Activated CD4-positive, CD25-positive, alpha-beta regulatory T cell (primary cell): ENCODE measurements at places on chromosomes 6 and 20.

GRCh38 chr6:13191461-13191860, 136.9 kb downstream of the TBC1D7 start:
- no peak for DNase-seq

GRCh38 chr6:170485159-170485558, 67.9 kb downstream of the PSMB1 start:
- no peak for DNase-seq

- DNase-seq: no peak
These were observed 21.6 kb downstream of the CMTR1 start for GRCh38 chr6:37454420-37455140.

- DNase-seq: no peak
These were observed 72.8 kb downstream of the MDGA1 start for GRCh38 chr6:37624606-37625574.

DNA sequence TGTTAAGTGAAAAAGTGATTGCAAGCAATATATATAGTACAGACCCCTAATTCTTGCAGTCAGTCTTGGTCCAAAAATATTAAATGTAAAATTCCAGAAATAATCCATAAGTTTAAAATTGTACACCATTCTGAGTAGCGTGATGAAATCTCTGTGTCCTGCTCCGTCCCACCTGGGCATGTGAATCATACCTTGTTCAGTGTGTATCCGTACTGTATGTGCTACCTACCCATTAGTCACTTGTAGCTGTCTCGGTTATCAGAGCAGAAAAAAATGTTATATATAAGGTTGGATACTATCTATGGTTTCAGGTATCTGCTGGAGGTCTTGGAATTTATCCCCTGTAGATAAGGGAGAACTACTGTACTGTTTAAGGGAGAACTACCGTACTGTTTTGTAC, 16.3 kb downstream of the IRAK1BP1 start:
- DNase-seq: no peak

DNA sequence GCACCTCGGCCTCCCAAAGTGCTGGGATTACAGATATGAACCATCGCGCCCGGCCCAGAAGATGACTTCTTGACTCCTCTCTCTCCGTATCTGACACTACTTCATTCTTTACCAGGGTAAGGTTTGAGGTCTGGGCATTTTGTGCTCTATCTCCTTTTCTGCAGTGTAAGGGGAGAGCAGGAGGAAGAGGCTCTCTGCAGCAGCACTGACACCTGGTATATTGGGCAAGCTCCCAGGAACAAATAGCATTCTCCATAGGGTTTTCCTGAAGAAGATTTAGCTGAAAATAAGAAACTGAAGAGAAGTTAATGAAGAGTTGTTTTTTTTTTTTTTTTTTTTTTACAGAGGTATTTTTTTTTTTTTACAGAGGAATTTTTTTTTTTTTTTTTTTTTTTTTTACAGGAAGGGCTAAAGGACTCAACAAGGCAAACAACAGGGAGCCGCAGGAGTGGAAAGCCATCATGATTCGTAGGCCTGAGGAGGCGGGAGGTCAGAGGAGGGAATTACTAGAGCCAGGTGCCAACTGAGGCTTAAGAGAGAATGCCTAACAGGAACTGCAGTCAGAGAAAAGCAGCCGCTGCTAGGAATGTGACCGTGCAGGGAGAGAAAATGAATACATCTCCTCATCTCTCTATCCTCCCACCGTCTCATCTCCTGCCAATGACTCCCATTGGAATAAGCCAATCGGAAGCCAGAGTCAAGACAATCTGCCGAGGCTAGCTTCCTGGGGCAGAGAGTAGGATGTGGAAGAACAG, 34.7 kb upstream of the ADGRF4 start:
- no peak for DNase-seq

DNA sequence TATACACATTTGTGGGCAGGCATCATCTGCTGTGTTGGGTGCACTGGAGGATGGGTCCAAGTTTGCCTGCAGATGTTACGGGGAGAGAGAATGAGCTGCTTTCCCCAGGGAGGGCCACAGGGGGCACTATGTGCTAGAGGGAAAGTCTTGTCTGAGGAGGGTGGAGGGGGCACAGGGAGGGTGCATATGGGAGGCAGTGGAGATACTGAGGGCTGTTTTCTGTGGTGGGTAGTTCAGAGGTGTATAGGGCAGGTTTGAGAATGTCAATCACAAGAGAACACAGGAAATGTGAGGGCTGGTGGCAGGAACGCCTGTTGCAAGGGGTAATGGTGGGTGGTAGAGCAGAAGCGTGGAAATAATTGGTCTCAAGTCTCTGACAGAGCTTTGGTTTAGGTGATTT, 7.7 kb upstream of the PTPRA start:
- no peak for DNase-seq

DNA sequence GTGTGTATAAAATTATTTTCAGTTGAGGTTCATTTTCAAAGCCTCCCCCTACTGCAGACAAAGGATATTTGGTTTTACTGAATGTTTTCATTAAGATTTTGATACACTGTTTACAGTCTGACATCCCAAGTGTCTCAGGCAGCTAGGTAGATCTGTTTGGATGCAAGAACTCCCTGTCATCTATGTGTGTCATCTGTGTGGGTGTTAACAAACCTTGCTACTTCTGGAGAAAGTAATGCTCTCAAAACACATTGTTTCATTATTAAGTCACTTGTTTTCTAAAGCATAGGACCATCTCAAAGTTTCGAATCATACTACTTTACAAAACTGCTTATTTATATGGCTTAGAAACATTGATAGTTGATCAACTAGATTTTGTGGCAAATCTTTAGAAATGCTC, 114.5 kb upstream of the TMEM170B start:
- DNase-seq: no peak

DNA sequence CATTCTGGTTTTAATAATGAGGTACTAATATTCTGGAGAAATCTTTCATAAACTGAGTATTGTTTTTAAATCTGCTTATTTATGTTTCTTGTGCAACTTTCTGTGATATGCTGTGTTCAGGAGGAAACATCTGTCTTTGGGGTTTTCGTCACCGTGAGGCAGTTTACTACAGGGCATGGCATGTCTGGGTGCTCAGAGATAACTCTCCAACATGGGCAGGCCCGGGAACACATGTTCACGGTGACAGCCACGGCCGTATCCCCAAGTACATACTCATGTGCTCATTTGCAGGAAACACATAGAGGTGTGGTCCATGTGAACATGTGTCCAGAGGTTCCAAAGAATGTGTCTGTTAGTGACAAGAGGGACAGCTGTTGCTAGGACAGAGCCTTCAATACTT, 62.1 kb upstream of the CNKSR3 start:
- DNase-seq: no peak

GRCh38 chr6:138953451-138953850, 34.6 kb downstream of the REPS1 start:
- no peak for DNase-seq

GRCh38 chr20:48928832-48929725, 7.6 kb downstream of the ARFGEF2 start:
- DNase-seq: no peak

GRCh38 chr6:38027685-38028373, 208.3 kb downstream of the ZFAND3 start:
- DNase-seq: no peak

DNA sequence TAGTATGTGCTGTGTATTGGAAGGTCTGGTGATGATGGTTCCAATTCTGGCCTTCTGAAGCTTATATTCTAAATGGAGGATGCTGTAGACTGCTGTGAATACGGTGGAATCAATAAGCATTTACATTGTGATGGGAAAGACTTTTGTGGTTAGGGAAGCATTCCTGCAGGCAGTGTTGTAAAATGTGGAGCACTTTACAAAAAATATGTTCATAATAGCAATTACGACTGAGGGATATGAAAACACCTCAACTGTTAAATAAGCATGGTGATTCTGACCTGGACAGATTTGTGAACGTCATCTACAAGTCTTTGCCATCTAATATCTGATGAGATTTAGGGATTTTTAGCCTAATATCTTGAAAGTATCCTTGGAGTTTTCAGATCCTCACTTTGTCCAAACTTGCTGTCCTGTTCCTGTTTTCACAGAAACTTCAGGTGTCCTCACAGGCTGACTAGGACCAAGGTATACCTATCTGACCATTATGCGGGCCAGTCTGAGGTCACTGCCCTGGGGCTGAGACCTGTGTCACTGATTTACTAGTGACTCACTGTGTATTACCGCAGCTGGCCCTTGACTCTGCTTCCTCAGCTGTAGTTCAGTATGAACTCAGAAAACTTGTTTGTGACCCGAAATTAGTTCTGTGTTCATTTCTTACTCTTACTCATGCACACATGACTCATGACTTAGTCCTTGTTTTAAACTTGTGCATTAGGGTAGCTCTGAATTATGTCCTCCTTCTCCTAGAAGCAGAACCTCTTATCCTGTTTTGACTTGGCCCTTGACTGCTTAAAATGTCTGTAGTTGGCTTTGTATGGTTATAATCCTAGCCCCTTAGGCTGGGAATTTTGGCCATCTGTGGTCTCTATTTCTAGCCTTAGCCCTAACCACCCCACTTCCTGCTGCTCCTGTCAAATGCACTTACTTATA, 343.0 kb downstream of the CDKAL1 start:
- DNase-seq: no peak

- no peak for DNase-seq
These were observed 101.4 kb upstream of the AGPAT4 start for GRCh38 chr6:161374971-161375873.

DNA sequence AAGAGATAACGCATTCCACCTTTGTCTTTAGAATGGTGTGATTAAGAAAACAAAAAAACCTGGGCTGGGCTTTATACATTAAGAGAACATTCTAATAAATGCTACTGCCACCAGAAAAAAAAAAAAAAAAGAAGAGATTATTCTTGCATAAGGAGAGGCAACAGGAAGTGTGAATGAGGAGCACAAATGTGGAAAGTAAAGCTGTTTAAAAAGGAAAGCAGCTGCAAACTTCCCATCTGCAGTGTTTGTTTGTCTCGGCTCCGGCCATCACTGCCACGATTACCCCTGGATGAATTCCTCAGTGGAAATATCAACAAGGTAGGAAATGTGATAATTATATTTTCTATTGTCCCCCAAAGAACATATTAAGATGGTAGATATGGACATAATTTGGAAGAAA, 223.9 kb downstream of the PHF3 start:
- no peak for DNase-seq

GRCh38 chr20:63558804-63559484, 5.0 kb downstream of the FNDC11 start:
- DNase-seq: no peak

DNA sequence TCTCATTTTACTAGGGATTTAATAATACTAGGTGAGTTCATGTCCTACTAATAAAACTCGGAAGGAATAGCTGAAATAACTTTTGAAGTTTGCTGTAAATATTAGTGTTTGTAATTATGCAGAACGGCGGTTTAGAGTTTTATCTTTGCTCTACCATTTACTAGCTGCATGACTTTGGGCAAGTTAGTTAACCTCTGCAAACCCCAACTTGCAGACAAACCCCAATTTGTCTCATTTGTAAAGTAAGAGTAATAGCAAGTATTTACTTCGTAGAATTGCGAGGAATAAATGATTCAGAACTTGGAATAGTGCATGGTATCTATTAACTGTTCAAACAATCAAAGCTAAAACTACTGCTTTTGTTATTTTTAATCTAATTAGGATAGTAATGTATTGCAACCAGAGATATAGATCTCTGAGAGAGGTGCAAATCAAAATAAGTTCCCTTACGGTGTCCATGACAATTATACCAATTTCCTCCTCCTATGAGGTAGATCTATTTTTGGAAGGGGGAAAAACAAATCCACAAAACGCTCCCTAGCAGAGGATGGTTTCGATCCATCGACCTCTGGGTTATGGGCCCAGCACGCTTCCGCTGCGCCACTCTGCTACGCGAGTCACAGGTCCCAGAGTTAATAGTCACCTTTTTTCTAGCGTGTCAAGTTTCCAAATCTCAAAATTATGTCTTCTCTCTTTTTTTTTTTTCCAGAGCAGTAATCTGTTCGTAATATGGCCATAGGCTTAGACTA, 35.1 kb upstream of the BTN3A2 start:
- DNase-seq: peak; percentile 17

DNA sequence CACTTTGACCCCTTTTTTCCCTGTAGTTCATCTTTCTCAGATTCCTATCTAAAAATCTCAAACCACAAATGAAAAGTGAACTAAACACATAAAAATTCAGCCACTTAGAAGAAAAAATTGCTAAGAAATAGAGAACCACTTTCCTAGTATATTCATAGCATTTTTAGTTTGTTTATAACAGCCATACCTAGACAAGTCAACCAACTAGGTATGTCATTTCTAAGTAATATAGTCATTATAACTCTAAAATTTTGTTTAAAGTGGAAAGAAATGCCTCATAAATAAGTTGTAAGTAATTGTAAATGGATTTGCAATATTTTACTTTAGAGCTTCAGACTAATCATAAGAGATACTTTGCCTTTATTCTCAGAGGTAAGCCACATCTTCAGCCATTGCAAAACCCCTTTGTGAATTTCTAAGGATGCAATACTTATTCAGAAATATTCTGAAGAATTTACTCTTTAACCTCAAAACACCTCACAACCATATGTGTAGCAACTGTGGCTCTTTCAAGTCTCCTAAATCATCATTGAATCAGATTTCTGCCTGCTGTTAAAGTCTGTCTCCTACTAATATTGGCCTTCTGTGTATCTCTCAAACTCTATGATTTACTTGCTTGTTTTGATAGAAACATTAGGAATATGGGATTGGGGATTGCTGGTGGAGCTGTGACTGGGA, 6.9 kb upstream of the SUMO4 start:
- no peak for DNase-seq

- DNase-seq: no peak
These were observed 26.8 kb upstream of the DNAAF9 start for GRCh38 chr20:3434232-3434631.

- DNase-seq: no peak
These were observed 396.5 kb upstream of the CNR1 start for GRCh38 chr6:88562353-88563276.

- no peak for DNase-seq
These were observed 74.3 kb downstream of the NCOA7 start for GRCh38 chr6:125865015-125865414.

DNA sequence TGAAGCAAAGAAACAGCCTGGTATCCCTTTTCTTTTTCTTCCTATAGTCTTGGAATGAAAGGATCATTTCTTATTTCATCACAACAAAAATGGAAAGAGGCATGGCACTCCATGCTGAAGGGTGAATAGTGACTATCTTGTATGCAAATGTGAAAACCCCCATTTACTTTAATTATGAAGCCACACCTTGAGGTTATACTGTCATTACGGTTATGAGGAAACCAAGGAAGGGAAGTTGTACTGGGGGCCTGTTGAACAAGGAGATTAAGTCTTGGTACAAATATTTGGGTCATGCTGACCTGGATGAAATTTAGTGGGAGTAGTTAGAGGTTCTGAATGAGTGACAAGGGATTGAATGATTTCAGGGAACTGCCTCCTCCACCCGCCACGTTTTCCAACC, 8.7 kb upstream of the STXBP5 start:
- no peak for DNase-seq
